ENCODE measurements at places on chromosomes 5 and 9.
A peak's percentile ranks its signal among the peaks of the same experiment; 100 is the strongest.

DNA sequence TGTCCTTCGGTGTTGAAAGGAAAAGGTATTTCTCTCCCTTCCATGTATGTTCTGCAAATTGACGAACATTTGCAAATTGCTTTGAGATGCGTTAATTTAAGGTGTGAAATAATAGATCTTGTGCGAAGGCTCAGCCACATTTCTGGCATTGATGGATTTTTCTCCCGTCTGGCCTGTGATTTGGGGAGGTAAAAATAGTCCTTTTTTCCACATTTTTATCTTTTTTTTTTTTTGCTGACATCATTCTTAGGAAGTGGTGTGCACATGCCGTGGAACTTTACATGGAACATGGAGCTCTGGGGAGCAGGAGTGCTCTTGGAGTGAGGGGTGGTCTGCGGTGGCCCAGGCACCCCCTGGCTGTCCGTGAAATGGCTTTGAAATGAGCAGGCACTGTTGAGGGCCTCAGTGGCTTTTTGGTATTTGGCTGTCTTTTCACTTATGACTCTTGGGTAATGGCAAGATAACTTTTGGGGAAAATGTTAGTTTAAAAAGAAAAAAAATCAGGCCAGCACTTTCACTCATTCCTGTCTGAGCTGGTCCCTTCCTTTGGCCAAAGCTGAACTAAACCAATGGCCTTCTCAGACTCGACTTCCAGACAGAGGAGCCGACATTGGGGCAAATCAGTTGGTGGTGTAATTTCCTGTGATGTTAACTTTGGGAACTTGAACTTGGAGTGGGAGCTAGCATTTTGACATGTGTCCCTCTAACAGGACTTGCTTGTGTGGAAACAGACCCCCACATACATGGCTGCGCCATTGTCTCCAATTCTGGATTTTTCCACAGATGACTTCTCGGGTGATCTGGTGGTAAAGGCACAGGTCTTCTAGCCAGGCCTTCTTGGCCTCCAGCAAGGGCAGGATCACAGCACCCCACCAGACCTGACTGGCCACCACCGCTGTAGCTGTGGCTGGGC is 4.2 kb downstream of the NEK6 start:
- DNase-seq, result no peak

- DNase-seq, result no peak
Measured at GRCh38 chr9:36150574-36151315, 14.2 kb downstream of the GLIPR2 start.

GRCh38 chr5:57989378-57989777 is 470.5 kb downstream of the PLK2 start:
- no peak for DNase-seq

DNA sequence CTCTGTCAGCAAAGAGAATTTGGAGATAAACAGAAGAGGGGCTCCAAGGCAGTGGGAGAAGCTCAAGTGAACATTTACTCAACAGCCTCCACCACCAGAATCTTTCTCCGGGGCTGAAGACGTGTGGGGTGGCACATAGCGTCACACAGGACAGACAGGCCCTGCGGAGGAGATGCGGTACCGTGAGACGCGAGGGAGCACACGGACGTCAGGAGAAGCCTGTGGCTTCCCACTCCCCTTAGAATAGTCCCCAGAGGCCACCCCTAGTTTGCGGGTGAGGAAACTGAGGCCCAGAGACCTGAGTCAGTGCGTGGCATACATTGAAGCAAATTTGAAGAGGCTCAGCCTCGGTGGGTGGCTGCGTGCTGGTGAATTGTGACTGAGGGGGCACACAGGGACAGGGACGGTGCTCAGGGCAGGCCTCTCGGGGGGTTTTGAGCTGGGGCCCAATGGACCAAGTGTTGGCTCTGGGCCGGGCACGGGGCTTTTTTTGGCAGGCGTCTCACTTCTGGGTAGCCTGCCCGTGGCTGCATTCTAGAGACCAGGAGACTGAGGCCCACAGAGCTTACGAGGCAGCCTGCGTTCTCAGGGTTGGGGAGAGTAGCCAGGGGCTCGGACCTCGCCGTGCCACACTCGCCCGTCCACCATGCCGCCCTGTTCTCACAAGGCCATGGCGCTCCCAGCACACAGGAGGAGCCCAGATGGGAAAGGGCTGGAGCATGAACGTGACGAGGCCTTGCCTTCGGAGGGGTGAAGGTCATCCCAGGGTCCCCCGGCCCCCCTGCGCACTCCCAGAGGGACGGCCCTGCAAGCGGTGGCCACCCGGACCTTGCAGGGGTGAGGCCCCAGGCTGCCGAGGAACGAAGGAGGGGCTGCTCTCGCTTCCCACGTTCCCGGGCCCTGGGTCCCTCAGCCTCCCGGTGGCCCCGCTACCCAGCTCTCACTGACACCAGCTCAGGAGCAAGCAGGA is 220.6 kb downstream of the C9orf50 start:
- DNase-seq, result no peak

DNA sequence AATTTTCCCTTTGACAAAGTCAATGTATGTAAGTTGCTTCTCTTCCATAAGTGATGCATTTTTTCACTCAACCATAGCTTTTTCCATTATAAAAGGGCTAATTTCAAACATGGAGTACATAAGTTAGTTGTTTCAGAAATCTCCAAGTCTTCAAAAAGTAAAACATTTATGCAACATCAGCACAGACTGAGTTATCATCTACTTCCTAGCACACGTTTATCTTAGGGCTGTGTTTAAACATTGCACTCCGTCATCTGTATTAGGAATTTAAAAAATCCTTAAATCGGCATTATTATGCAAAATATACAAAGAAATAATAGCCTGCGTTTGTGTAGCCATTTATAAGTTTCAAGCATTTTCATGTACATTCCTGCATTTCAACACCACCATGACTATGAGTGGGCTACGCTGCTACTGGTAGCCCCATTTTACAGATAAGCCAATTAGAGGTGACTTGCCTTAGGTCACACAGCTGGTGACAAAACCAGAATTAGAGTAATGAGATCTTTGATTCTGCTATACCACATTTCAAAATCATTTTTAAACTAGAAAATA is 43.4 kb downstream of the PTPN3 start:
- DNase-seq, result no peak

- no peak for DNase-seq
Measured at GRCh38 chr5:50501491-50502228, 60.6 kb upstream of the EMB start.

DNA sequence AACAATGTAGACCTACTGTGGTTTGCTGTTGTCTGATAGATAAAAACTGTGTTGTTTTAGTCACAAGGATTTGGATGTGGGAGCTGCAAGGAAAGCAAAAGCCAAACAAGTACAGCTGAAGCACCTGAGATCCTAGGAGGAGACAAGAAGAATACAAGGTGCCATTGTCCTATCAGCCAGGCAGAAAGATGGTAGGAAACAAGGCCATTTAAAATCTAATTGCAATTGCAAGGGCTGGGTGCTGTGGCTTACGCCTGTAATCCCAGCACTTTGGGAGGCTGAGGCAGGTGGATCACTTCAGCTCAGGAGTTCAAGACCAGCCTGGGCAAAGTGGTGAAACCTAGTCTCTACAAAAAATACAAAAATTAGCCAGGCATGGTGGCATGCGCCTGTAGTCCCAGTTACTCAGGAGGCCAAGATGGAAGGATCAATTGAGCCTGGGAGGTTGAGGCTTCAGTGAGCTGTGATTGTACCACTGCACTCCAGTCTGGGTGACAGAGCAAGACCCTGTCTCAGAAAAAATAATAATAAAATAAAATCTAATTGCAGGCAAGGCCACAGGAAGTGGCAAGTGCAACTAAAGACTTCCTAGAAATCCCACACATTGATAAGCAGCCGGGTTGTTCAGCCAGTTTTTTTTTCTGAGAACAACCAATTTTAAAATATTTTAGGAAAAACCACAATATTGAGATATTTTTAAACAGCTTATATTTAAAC is 22.6 kb downstream of the DOCK8 start:
- no peak for DNase-seq

- DNase-seq, result no peak
Measured at GRCh38 chr9:35423499-35423898, 66.4 kb upstream of the RUSC2 start.

DNA sequence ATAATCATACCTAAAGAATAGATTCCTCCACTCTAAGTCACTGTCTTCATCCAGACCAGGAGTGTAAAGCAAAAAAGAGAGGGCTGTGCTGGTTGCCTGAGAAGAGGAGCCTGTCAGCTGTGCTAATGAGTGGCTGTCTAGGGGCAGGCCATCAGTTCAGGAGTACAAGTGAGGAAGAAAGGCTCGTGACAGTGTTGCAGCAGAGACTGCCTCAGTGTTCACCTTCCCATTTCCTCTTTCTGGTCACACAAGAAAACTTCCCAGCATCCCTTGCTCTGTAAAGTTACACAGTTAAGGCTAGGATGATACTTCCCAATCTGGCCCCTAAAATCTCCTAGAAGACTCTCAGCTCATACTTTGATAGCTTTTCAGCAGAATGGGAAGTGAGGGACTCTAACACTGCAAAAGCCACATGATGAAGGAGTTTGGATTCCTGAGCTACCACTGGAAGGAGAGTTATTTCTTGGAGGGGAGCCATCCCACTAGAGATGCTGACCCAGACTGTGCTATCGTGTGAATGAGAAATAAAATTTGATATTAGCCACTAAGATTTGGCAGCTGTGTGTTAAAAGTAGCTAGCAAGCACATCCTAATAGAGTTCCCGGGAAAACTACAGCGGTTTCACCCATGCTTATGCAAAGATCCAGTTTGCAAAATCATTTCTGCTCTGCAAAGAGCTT is 67.1 kb downstream of the ADAMTS12 start:
- DNase-seq, result no peak

DNA sequence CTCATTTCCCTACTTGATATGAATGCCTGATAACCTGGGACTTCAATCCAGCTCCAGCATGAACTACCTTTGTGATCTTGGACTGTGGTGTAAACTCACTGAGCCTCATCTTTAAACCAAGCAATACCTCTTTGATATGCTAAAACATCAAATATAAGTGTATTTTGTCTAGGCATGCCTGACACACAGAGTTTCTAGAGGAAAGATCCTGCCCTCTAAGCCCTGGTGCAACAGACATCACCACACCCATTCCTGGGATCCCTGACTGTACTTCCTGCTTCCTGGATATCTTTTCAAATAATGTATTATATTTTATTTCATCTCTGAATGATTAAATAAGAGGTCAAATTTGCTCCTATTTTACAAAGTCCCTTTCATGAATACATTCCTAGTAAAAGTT is 55.8 kb downstream of the ANXA2R start:
- no peak for DNase-seq

DNA sequence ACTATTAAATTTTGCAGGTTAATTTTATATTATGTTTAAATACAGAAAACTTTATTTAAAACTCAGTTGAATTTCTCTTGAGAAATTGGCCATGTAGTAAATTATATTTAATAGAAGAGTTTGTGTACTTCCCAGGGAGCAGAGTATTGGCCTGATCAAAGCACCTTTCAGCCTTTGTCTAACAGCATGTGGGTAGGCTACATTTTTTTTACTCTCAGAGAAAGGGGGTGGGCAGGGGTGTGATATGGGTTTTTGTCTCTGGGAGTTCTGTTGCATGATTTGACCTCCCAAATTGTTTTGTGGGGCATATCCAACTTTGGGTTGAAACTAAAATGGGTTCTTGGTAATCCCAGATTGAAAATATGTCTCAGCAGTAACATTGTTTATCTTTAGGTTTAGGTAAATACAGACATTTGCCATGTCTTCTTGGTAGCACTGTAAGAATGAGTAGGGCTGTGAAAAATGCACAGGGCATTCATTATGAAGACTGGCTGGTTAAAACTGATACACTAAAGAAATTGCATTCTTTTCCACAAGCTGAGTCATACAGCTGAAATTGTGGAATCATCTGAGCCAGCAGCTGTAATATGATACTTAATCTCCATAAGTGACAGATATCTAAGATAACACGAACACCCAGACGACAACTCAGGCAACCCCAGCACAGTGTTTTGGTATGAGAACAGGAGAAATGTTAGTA is 75.4 kb upstream of the CDKN2B start:
- DNase-seq, result peak; percentile 24

GRCh38 chr5:175520321-175520720 is 42.0 kb downstream of the SFXN1 start:
- no peak for DNase-seq

Measured in T1000 (cell line).